Kidney capillary endothelial cell (primary cell): ENCODE measurements at places on chromosomes 12 and 14.

- peak; percentile 34 for DNase-seq
Measured at GRCh38 chr14:37150414-37150813, 22.0 kb downstream of the SLC25A21 start.

DNA sequence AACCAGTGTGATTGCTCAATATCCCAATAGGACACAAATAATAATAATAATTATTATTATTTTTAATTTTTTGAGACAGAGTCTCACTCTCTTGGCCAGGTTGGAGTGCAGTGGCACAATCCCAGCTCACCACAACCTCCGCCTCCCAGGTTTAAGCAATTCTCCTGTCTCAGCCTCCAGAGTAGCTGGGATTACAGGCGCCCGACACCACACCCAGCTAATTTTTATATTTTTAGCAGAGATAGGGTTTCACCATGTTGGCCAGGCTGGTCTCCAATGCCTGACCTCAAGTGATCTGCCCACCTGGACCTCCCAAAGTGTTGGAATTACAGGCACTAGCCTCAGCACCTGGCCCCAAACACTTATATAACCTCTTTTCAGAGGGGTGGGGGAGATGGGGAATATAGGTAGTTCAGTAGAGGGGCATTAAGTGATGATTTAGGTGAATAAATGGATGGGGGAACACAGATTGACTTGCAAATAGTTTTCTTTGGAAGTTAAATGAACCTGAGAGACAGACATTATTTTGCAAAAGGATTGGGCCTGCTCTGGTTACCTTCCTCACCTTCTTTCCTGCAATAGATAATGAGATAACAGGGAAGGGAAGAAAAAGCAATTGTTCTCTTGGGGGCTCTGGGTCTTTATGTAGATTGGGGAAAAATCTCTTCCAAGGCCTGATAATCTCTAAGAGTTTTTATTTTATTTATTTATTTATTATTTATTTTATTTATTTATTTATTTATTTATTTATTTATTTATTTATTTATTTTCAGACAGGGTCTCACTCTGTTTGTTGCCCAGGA, 57.7 kb downstream of the RESF1 start:
- DNase-seq: no peak

DNA sequence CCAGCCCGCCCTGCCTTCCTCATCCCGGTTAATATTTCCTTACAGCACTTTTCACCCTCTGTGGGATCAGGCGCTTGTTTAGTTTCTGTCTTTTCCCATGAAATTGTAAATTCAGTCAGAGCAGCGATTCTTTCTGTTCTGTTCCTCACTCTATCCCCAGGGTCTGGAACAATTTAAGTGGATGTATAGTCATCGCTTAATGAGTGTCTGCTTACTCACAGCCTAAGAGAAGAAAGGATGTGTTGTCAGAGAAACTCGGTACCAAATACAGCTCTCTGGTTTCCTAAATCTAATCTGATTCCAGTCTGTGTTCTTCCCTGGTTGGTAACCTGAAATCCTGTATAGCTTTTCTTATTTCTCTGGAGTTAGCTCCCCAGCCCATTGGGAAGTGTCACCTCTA, 44.9 kb downstream of the FOS start:
- DNase-seq: no peak

- DNase-seq: no peak
Measured at GRCh38 chr12:12171991-12172511, 94.8 kb downstream of the LRP6 start.

DNA sequence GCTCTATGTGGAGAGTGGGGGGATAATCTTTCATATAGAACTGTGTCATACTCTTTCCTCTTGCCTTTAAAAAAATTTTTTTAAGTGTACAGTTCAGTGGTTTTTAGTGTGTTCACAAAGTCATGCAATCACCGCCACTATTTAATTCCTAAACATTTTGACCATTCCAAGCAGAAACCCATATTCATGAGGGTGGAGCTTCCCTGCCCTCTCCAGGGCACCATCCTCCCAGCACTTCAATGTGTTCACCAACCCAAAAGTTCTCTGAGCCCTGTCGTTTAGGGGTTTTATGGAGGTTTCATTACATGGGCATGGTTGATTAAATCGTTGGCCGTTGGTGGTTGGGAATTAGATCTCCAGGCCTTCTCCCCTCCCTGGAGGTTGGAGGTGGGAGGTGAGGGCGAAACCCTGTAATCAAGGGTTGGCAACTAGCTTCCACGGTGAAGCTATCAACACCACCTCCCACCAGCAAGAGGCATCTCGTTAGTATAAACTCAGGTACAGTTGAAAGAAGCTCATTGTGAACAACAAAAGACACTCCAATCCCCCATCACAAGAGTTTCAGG, 42.8 kb upstream of the WNK1 start:
- DNase-seq: no peak

DNA sequence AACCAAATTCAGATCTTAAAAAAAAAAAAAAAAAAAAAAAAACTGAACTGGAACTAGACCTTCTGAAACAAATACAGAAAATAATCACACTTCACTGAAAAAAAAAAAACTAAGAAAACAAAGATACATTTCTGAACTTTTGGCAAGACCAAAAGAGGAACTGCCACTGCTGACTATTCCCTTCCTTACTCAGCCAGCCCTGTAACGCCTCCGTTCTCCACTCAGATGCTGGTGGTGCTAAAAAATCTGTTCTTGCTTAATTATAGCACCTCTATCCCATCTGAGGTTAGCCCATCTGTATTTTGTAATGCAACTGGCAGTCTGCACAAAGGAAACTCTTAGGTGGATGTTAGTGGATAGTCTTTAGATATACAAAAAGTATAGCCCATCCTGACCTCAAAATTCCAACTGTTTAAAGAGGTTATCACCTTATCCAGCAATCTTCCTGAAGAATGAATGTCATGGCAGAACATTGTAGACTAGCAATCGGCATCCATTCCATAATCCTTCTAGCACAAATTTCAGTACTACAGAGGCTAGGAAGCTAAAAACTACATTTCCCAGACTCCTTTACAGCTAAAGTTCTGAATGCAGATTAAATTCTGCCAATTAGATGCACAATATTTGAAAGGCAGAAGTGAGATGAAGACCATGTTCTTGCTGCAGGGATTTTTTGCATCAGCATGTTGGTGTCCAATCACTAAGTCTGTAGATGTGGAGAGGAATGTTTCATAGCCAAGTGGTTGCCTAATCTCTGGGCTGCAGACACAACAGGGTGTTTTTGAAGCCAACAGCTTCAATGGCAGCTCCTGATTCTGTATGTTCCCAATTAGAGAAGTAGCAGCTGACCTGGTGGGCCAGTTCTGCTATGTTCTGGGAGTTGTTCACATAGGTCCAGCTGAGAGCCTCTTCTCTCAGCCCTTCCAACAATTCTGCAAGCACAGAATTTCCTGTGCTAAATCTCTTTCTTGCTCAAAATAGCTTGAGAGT, 5.7 kb downstream of the MAP3K9 start:
- no peak for DNase-seq

DNA sequence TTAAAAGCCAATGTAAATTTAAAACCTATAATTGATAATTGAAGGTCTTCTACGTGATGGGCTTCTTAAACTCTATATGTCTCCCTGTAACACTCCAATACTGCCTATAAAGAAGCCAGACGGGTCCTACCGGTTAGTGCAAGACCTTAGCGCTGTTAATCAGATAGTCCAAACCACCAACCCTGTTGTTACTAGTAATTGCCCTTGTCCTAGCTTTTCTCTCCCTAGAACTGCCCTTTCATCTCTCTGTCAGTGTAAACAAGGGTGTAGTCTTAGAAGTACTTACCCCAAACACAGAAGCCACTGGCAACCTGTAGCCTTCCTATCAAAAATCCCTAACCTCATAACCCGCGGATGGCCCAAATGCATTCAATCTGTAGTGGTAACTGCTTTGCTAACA, 243.0 kb upstream of the DIO3 start:
- DNase-seq: no peak

DNA sequence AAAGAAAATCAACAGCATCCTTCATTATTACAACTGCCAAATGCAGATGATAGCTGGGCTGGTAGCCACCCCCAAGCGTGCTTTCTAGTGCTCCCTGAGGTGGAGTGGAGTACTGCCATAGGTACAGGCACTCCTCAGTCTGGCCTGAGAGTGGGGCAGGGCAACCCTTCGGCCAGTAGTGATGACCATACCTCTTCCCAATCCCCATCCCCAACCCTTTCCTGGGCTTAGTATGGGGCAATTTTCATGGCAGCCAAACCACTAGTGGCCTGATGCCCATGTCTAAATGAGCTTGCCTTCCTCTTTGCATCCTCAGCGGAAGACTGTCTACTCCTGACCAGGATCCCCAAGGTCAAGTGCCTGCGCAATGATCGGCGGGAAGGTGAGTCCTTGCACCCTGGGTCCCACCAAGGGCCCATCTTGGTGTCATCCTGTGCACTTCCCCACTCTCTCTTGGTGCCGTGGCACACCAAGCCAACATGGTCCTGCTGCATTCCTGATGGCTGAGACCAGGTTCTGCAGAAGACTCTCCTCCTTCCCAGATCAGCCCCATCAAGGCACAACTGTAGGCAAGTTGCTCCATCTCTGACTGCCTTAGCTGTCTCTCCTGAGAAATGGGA, 65.8 kb downstream of the GALNT16 start:
- no peak for DNase-seq

DNA sequence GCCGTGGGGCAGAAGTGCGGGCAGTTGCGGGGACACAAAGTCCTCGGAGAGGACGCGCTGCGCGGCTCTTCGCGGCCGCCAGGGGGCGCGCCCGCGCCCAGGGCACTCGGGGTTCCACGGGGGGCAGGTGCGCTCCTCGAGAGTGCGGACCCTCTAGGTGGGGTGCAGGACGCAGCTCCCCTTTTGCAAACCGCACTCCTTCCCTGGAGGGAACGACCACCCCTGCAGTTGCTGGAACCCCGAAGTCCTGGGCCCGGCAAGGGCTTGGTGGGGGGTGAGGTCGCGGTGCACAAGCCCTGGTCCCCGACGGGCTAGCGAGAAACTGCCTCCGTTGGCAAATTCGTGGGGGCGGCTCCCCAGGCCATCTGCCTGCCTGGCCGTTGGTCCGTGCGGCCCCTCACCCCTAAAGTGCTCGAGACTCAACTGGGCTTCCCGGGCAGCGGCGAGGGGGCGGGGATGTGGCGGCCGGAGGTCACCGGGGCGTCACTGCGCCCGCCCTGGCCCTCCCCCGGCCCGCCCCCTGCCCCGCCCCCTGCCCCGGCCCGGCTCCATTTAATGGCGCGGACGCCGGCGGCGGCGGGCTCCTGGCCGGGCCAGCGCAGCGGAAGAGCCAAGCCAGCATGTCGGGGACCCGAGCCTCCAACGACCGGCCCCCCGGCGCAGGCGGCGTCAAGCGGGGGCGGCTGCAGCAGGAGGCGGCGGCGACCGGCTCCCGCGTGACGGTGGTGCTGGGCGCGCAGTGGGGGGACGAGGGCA, at the start of gene ADSS1:
ADSS1 (plus strand) TSS at position 579 of the 756 bp plus-strand sequence; CDS start at position 621, 42 bp downstream.
- DNase-seq: peak; percentile 51

- no peak for DNase-seq
Measured at GRCh38 chr14:63478437-63478852, 64.7 kb downstream of the PPP2R5E start.

- no peak for DNase-seq
Measured at GRCh38 chr12:31236998-31237637, 88.8 kb downstream of the SINHCAF start.

- no peak for DNase-seq
Measured at GRCh38 chr14:59161561-59162175, 26.8 kb upstream of the DAAM1 start.

- peak; percentile 47 for DNase-seq
Measured at GRCh38 chr12:106284358-106285105, 18.0 kb upstream of the TCP11L2 start.

DNA sequence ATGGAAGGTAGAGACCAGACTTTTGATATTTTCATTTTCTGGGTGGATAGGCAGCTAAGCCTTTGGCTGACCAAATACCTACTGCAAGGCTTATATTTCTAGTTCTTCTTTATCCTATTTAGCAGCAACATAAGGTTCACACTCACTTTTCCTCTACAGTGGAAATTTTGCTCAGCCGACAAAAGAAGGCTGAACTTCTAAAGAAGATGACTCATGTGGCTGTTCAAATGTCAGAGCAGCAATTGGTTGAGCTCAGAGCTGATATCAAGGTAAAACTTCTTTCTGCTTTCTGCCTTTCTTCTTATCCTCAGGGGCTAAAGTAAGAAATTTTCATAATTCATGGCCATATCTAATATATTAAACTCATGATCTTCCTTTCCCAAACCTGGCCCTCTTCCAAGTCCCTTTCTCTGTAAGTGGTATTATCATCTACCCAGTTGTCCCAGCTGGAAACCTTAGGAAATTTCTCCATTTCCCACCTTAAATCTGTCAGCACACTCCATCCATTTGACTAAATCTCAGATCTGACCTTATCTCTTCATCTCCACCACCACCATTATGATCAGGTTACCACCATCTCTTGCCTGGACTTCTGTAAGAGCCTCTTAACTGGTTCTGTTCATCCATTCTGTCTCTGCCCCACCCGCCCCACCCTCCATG, 19.8 kb upstream of the KCNH3 start:
- no peak for DNase-seq

GRCh38 chr12:42756841-42757623, 167.5 kb upstream of the PRICKLE1 start:
- no peak for DNase-seq

DNA sequence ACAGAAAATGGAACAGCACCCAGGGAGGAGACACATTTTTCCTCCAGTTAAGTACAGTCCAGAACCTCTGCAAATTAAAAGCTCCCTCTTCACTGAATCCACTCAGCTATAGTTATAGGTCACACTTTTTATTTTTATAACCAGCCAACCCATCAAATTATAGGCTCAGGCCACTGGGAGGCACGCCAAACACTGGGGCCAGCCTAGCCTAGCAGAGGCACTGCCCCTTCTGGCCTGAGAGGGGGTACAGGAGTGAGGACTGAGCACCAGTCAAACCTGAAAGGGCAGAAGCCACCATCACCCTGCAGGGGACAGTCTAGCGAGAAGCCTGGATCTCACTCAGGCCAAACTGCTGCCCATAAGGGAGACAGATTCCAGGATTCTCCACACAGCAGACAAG, 19.3 kb downstream of the FMNL3 start:
- DNase-seq: no peak

DNA sequence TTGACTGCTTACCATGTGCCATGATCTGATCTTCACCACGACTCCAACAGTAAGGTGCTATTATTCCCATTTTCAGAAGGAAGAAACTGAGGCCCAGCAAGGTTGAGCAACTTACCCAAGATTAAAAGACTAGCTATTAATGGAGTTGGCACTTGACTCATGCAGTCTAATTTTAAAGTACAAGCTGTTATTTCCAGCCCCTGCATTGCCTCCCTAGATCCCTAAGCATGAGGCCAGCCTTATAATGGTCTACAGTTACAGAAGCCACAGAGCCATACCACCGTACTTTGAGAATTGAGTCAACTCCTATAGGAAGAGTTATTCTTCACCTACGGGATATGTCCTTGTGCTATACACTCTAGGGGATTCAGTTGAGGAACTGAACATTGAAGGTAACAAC, 66.7 kb upstream of the RBM19 start:
- DNase-seq: no peak
